Calu3 (cell line): ENCODE measurements at places on chromosomes 7 and 10. TPM values are rescaled to one million over a fixed set of nuclear protein-coding genes. Genes with fewer than 3 reads are reported as not detected.

DNA sequence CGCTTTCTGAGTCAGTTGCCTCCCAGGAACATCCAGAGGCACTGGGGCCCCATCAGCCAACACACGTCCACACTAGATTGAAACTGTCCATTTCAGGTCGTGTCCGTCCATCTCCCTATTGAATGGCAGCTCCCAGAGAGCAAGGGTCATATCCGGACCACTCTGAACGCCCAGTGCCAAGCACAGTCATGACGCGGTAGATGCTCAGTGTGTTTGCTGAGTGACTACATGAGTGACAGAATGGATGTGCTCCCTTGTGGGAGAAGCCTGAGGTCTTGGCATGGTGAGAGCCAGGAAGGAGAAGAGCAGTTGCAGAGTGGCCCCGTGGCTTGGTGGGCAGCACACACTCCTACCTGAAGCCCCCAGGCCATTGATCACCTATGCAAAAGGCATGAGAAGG, 92.5 kb upstream of the CUX1 start:
- DNase-seq = no peak

DNA sequence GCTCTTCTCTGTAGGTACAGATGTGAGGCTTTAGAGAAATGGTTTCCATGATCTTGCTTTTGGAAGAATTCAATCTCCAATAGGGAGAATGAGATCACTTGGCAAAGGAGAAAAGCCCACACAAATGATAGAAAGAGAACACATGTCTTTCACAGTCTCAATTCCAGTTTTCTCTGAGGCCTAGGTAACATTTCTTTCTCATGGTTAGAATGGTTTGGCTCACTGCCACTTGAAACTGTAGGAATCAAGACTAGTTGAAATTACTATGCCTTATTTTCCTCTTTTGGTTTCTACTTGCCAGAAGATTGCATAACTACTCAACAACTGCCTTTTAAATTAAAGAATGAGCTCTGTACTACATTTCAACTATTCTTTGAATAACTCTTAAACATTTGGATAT, 276.5 kb upstream of the TEX47 start:
- DNase-seq = no peak

GRCh38 chr7:112252691-112253090, 46.2 kb downstream of the ZNF277 start:
- DNase-seq = no peak

DNA sequence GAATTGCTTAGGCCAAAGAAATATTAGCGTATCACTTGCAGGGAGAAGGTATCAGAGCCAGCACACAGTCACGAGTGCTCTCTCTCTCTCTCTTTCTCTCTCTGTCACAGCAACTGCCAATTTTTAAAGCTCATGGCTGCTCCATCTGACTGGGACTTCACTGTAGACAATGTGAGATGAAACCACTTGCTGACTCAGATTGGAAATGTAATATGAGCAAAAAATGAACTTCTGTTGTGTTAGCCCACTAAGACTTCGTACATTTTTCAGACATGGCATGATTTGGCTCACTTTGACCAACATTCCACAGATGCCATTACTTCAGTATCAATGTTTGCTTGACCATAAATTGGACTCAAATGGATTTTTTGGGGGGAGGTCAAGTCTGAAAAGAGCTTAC, 68.1 kb downstream of the DGKB start:
- no peak for DNase-seq

DNA sequence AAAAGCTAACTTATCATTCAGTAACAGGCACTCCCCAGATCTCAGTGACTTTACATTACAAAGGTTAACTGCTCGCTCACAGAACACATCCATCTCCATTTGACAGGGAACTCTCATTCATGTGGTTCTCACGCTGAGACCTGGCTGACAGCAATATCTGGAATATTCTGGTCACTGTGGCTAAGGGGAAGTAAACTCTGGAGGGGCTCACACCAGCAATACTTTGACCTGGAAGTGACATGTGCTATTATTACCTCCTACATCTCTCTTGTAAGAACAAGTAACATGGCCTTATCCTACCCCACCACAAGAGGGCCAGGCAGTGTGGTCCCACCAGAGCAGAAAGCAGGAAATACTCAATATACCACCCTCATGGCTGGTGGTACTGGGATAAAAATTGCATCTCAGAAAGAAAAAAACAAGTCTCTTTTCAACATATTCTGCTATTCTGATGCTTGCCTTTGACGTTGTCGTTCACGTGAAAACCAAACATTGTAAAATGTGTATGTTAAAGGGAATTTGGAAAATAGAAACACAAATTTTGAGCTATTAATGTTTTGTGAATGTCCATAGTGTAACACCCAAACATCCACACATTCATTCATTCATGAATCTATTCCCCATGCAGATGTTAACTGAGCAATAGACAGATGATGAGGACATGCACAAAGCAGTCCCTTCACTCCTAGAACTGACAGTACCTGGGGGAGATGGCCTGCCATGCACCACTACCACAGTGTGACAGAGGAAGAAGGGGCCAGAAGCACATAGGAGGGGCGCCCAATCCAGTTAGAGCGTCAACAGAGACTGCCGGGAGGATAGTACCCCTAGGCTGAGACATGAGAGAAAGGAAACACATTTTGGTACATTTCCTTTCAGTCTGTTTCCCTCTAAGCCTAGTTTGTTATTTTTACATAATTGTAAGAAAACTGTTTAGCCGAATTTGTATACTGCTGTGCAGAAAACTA, 166.0 kb upstream of the SP4 start:
- DNase-seq = peak; percentile 78

GRCh38 chr10:89392974-89393373, 551 bp downstream of the IFIT1 start:
- no peak for DNase-seq

DNA sequence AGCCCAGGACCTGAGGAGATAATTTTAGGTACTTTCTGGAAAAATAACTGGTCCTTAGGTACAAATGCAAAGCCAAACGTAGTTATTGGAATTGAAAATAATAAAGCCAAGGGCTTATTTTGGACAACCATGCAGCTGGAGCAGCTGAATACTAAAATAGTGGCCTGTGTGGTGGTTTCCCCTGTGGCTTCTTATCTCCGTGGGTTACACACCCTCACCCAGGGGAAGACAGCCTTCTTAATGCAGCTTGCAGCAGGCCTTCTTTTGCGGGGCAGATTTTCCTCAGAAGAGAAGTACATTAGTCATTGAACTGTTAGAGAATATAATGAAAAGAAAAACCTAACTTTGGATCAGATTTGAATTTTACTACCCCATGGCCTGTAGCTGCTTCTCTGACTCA, 133.5 kb downstream of the ST7 start:
- no peak for DNase-seq

DNA sequence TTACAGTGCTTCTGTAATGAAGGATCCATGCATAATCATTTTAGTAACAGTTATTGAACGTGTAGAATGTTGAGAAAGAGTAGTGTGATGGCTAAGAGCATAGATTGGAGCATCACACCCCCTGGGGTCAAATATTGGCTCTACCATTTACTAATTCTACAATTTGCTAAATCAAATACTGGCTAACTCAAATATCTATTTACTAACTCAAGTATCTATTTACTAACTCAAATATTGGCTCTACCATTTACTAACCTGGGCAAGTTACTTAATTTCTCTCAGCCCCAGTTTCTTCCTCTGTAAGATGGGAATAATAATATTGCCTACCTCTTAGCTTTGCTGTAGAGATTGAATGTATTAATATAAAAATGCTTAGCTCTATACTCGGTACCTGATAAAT, 64.0 kb downstream of the CDK14 start:
- no peak for DNase-seq

DNA sequence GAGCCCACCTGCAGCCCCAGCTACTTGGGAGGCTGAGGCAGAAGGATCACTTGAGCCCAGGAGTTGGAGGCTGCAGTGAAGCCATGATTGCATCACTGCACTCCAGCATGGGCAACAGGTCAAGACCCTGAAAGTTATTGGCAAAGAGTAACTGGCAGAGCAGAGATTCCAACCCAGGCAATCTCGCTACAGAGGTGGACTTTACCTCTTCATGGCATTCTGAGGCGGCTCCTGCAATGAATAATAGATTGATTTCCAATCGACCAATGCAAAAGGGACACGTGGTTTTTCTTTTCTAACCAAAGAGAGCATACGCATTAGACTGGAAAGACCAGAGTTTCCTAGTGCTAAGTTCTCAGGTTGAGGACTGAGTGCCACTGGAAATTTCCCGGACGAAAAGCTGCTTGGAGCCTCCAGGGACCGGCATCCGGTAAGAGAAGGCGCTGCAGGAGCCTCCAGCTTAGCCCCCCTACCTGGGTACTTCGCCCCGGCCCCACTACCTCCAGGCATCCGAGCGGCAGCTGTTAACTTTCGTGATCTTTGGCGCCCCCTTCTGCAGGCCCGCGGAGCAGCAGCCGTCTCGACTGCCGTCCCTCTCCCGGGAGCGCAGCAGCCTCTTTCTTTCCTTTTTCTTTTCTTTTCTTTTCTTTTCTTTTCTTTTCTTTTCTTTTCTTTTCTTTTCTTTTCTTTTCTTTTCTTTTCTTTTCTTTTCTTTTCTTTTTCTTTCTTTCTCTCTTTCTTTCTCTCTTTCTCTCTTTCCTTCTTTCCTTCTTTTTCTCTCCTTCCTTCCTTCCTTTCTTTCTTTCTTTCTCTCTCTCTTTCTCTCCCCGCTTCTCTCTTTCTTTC, 4.1 kb downstream of the MBLAC1 start:
- peak; percentile 73 for DNase-seq

DNA sequence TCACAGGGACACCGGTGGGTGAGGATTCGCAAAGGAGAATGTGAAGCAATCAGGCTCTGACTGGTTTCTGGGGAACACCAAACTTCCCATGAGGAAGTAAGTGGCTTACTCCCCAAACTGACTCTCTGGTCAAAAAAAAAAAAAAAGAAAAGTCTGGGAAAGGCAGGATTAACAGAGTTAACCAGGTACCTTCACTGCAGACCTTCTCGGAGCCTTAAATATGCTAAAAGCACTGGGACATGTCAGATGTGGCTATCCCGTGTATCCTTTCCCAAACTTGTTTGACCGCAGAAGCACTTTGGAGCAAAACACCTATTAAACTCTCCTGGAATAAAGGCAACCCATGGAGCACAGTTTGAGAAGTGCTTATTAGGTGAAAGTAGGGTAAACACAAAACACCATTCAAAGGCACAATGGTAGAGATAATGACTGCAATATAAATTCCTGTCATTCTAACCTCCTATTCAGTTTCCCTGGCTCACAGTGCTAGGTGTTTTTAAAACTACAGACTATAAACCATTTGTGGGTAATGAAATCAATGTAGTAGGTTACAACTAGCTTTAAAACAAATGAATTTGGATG, 44.1 kb upstream of the MXI1 start:
- DNase-seq = no peak

- DNase-seq = no peak
Measured at GRCh38 chr10:128152741-128153580, 26.7 kb upstream of the MKI67 start.

GRCh38 chr10:57791546-57791945, 476.1 kb downstream of the IPMK start:
- no peak for DNase-seq

- DNase-seq = no peak
Measured at GRCh38 chr10:80458263-80458625, 4.1 kb downstream of the TSPAN14 start.

DNA sequence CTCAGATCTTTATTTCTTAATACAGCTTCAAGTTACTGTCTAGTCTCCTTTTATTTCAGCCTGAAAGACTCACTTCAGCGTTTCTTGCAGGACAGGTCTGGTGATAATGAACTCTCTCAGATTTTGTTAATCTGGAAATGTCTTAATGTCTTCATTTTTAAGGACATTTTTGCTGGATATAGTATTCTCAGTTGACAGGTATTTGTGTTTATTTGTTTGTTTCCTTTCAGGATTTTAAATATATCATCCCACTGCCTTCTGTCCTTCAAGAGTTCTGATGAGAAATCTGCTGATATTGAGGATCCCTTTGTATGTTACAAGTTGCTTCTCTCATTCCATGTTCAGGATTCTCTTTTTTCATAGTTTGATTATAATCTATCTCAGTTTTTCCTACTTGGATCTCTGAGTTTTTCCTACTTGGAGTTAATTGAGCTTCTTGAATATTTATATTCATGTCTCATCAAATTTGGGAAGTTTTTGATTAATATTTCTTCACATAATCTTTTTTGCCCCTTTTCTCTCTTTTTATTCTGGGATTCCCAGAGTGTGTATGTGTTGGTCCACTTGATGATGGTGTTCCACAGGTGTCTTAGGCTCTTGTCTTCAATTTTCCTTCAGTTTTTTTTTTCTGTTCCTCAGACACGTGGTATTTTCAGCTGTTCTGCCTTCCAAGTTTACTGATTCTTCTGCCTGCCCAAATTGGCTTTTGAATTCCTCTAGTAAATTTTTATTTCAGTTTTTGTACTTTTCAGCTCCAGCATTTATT, 49.9 kb downstream of the PTEN start:
- no peak for DNase-seq

- DNase-seq = peak; percentile 86
Measured at GRCh38 chr7:47581804-47582763, at the start of gene TNS3. TNS3 (minus strand) TSS chr7:47582111; CDS start chr7:47439636, 142,475 bp downstream.

DNA sequence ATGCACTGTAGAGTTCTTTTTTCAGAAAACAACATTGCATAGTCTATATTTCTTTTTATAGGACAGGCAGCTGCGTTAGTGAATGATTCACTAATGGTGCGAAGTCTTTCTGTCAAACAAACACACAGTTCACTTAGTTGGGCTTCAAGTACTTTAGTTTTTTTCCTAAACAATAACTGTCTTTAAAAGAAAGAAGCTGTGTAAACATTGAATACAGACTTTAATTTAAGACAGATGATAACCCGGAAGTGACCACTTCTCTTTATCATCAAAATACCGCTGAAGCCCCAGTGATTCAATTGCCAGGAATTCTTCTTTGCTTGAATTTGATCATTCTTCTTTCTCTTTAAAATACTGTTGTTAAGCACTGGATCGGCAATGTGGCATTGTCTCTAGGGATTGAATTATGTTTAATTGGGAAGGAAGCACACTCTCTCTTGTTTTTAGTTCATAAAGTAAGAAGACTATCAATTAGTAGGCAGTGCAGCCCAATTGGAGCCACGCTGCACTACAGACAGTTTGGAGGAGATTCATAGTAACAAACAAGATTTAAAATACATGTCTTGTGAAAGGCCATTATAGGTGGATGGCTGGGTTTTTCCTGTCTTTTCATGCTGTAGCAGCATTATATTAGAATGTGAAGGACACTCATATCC, 30.4 kb downstream of the CNTNAP2 start:
- no peak for DNase-seq

DNA sequence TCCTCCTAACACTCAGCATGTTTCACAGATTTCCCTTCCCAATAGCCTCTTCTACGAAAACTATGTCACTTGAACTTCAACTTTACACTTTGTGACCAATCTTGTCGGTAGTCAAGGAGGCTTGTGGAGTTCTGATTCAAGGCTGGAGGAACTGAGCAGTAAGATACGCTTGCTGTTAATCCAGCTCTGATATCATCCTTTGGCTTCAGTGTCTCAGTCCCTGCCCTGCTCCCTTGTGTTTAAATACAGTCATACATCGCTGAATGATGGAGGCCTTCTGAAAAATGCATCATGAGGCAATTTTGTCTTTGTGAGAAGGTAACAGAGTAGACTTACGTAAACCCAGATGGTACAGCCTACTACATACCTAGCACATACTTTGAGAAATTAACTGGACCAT, 173.6 kb downstream of the RNF133 start:
- DNase-seq = no peak

The NACAD gene
- 0.90 and 1.0 TPM in 2 replicates for total RNA-seq

The ZNF853 gene
- total RNA-seq = 10.1 and 11.4 TPM in 2 replicates

The H2BK1 gene
- total RNA-seq = not detected in 2 replicates

The DKK1 gene
- 122 and 145 TPM in 2 replicates for total RNA-seq

The ZNF398 gene
- total RNA-seq = 14.6 and 17.0 TPM in 2 replicates

The ZNF282 gene
- 40.3 and 45.2 TPM in 2 replicates for total RNA-seq

The LRWD1 gene
- 17.6 and 18.0 TPM in 2 replicates for total RNA-seq

The SCART1 gene
- total RNA-seq = 1.8 and 2.2 TPM in 2 replicates

The SAP25 gene
- 3.1 and 3.2 TPM in 2 replicates for total RNA-seq

The MYH16 gene
- 0.61 and 0.97 TPM in 2 replicates for total RNA-seq

The CPN1 gene
- not detected in 2 replicates for total RNA-seq

The OPN4 gene
- total RNA-seq = not detected in 2 replicates

The ZPBP gene
- not detected in 2 replicates for total RNA-seq
